Karpas-422 (cell line): ENCODE measurements at places on chromosomes 11 and 22.
A peak's percentile ranks its signal among the peaks of the same experiment; 100 is the strongest.

- no peak for DNase-seq
These were observed 679.3 kb upstream of the CCDC179 start for GRCh38 chr11:23539556-23539955.

- no peak for DNase-seq
These were observed 4.1 kb downstream of the PPP1CA start for GRCh38 chr11:67397536-67397935.

DNA sequence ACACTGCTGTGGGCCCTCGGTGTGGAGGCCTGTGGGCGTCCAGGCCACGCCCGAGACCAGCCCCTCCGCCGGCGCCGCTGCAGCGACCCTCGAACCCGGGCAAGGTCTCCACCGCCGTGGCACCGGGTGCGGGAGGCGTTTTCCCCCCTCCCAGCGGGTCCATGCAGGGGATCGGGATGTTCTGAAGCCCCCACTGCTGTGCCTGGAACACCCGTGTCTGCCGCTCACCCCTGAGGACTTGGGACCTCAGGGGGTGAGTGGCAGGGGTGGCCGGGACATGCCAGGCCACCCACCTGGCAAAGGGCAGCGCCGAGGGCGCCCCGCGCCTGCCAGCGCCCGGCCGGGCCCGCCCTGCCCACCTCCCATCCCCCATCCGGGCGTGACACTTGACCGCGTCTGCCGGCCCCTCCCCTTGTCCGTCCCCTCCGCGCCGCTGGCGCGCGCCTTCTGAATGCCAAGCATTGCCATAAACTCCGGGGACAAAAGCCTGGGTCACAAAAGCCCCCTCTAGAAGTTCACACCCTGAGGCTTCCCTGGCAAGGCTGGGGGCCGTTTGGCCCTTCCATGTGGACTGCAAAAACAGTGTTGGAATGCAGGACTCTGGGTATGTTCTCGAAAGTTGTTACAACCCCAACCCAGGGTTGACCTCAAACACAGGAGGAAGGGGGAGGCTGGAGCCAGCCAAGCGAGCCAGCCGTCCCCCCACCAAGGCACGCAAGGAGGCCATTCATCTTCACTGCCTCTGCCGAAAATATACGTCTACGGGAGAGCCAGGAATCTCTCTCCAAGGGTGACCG is 819 bp upstream of the KCNQ1OT1 start:
- DNase-seq = peak; percentile 77

- no peak for DNase-seq
These were observed 50.5 kb upstream of the POU2AF2 start for GRCh38 chr11:111194860-111195568.

DNA sequence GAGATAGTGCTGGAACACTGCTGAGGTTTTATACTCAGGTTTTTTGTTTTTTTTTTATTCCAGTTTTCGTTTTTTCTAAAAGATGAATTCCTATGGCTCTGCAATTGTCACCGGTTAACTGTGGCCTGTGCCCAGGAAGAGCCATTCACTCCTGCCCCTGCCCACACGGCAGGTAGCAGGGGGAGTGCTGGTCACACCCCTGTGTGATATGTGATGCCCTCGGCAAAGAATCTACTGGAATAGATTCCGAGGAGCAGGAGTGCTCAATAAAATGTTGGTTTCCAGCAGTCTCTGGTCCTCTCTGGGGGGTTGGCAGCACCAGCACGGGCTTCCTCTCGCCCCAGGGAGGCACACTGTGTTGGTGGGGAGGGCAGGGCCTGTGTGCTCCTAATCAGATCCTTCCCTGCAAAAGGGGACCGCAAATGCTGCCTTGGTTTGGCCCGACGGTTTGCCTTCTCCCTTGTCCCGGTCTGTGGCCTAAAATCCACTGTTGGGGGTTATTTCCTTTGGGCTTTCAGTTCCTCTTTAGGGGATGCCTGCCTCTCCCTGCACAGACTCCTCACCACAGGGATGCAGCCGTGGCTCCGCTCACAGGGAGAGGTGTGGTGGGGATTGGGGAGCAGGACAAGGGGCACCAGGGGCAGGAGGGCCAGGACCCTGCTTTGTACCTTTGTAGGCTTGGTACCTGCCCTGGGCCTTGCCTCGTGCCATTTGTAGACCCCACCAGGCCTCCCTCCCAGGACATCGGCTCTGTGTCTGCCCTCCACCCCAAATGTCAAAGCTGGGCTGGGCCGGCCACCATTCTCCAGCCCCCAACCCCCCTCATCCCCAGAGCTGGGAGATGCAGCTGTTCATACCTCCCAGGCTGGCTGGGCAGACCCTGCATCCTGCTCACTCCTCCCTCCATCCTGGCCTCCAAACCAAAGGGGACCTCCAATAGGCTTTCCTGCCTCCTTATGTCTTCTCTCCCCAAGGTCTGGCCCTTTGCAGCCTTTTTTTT is 13.5 kb downstream of the MCAT start:
- no peak for DNase-seq

GRCh38 chr11:79090191-79090705 is 350.6 kb downstream of the TENM4 start:
- no peak for DNase-seq

- no peak for DNase-seq
These were observed 19.9 kb upstream of the ARAP1 start for GRCh38 chr11:72772059-72772458.
